ENCODE measurements at places on chromosomes 11 and 22.

DNA sequence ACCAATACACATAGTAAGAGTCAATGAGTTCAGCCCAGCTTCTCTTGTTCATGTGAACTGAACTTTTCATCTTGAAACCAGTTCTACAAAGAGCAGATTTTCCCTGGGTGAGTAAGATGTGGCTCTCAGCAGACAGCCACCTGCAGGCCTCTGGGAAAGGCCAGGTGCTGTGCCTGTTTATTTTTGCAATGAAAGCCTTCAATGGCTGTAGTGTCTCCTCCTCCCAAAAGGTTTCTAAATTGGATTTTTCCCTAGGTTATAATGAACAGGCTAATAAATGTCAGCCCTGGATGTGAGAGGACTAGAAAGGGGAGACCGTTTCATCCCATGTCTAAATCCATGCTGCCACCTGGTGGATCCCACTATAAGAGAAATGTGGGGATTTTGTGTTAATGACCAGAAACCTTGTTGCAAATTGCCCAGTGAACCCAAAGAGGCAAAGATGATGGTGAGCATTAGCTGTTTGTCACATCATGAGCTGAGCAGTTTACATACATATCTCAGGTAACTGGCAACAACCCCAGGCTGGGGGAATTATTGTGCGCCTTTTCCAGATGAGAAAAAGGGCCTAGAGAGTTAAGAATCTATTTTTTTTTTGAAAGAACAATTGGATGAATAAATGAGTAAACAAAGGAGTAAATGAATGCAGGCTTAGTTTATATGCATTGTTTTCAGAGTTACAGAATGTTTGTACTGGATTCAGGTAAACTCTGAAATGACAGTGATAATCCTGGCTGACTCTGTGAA, 12.7 kb downstream of the C11orf91 start:
- DNase-seq = peak; percentile 67

- DNase-seq = no peak
These were observed 131.2 kb downstream of the TTC28 start for GRCh38 chr22:28548406-28548805.

GRCh38 chr11:71238941-71239340, 13.4 kb downstream of the SHANK2 start:
- DNase-seq = no peak

DNA sequence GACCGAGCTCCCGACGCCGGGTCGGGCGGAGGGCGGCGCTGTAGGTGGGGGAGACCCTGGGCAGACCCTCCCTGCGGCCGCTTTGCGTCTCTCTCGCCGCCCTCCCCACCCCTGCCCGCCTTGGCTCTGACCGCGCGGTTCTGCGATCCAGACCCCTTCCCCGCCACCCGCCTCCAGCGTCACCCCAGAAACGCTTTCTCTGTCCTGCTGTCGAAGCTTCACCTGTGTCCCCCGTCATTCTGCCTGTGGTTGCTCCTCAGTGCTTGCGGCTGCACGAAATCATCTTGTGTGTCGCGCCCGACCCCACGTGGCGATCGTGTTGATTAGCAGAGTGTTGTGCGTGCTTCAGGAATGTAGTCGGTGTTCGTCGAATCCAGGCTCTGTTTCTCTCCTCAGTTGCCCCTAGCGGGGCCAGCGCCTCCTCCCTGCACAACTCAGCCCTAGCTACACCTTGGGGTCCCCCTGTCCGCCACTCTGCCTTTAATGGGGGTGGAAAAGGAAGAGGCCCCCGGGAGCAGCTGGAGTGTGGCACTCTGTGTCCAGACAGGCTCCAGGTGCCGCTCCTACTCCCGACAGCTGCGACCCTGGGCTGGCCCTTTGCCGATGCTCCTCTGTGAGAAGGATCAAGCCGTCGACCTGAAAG, 851 bp downstream of the PTDSS2 start:
- peak; percentile 82 for DNase-seq

DNA sequence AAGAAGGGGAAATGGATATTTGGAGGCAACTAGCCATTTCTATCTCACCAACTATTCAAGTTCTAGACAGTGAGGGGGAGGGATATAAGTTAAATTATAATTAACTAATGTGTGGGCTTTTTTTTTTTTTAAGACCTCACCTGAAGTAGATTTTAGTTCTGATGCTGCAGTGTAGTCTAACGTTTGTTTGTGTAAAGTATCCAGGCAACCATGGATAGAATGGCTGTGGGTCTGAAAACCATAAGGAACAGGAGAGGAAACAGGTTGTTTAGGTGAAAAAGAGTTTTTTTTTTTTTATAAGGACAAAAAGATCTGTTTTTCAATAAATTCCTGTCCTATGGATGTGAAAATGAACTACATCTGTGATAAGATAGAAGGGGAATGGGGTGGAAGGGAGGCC, 262.4 kb upstream of the PLET1 start:
- no peak for DNase-seq

- DNase-seq = no peak
These were observed 35.3 kb upstream of the CLMP start for GRCh38 chr11:123230346-123230745.

DNA sequence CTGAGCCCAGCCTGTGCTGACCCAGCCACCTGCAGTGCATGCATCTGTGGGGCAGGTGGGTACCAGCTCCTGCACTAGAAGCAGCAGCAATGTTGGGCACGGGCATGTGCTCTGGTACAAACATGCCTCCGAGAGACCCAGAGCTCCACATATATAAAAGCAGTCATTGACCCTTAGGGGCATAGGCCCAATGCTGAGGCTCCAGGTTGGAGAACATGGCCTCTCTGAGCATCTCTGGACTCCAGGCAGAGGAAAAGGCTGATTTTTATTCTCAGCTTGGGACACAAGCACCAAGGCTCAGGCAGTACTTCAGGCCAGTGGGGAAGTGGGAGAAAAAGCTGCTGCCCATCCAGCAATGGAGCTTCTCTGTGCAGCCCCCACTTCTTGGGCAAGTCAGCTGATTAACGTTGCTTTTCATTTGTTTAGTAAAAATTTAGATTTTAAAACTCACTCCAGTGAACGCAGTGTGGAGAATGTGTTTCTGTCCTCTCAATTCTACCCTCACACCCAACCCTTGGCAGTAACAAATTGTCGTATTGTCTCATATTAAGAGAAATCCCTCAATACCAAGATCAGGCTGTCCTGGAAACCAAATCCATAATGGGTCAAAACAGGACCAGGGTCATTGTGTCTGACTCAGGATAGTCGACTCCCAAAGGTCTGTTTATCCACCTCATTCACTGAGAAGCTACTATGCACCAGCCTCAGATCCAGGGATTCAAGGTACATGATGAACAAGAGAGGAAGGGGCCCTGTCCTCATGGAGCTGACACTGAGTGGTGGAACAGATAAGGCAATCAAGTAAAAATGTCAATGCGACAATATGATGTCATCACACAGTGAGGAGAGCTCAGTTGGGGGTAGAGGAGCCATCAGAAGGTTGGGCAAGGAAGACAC, 50.6 kb upstream of the TOP3B start:
- no peak for DNase-seq

- peak; percentile 58 for DNase-seq
These were observed 17.5 kb downstream of the MACROD1 start for GRCh38 chr11:64148226-64148916.

DNA sequence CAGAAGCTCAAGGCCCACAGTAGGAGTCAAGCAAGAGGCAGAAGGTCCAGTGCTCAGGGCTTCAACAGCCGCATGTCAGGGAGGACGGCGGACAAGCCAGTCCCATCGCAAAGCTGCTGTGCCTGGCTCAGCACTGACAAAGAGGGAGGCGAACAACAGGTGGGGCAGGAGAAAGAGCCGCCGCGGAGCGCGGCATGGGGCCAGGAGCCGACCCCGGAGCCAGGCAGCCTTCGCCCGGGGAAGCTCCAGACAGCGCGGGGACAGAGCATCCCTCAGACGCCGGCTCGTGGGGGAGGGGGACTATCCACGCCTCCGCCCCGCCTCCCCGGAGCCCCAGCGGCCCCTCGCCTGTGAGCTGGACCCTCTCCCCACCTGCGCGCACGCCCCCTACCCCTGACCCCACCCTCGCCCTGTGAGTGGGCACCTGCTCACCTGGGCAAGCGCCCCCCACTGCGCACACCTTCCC, 369 bp downstream of the DHCR7 start:
- peak; percentile 84 for DNase-seq

DNA sequence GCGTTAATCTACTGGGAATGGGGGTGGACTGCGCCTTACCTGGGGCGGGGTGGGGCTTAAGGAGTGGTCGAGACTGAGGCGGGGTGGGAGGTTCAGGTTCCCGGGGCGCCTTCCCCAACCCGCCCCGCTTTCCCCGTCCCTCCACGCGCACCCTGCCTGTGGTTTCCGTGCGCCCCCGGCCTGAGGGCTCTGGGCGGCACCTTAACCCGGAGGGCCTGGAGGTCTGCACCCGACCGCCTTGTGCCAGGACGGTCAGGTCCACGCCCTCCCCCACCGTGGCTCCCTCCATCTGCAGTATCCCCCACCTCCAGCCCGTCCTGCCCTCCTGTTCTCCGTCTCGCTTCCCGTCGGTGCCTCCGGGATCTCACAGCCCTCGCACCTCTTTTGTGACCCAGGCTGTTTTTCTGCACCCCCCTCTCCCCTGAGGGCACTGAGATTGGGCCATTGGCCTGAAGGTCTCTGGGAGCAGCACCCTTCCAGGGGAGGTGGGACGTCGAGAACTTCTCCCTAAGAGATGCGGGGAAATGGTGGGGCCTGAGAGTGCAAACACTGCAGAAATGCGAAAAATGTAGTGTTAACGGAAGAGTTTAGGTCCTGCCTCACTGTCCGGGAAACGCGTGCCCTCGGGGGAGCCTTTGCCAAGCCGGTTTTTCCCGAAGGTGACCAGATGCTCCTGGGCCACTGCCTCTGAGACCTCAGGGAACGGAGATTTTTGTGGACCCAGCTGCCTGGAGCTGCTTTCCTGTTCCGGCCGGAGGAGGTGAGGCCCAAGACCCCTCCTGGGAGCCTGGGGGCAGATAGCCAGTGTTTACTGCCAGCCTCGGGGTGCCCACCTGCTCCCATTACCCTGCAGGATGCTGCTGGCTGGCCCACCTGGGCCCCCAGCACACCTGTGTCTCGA, 1.2 kb upstream of the ASCL2 start:
- DNase-seq = peak; percentile 65

GRCh38 chr11:120660024-120660565, 148.5 kb downstream of the GRIK4 start:
- DNase-seq = peak; percentile 63

All from Caco-2 (cell line).